GM03348 (cell line): ENCODE measurements at places on chromosomes 11 and 22.

GRCh38 chr22:47154621-47155081 lies 392.2 kb downstream of the TBC1D22A start:
- peak; percentile 77 for DNase-seq

DNA sequence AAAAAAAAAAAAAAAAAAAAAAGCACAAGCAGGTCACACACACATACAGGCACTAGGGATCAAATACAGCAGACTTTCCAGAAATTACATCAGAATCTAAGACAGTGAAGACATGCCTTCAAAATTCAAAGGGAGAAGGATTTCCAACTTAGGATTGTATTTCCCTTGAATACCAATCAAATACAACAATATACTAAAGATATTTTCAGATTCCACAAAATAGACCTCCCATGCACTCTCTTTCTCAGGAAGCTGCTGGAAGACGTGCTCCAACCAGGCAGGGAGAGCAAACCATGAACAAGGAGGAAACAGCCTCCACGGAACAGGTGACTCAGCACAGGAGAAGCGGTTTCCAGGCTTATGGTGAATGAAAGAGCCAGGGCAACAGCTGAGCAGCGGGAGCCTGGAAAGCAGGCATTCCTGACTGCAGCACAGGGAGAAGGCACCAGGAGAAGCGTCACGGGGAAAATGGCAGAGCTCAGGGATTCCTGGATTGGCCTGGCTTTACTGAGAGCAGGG lies 32.0 kb downstream of the TMEM184B start:
- DNase-seq, result peak; percentile 76

DNA sequence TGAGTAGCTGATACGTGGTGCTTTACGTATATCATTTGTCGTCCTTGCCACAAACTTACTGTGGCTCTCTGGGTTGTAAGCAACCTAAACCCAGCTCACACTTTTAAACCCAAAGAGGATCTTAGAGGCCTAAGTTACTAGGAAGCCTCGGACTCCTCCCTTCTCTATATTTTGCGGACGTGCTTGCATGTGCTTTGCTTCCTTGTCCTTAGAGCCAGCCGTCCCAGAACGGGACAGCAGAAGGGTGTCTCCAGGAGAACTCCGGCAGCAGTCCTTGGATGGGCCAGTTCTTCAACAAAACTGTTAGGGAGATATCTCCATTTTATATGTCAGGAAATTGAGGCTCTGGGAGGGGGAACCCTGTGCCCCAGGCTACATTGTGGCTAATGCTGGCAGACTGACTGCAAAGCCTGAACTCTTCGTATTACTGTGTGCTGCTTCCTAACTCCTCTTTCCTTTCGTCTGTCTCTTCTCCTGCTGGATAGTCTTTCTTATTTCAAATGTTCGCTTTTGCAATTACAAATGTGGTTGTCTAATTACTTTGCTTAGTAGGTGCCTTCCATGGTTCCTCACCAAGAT lies 33.8 kb downstream of the TNRC6B start:
- no peak for DNase-seq

- DNase-seq, result no peak
Measured at GRCh38 chr11:116162886-116163230, 609.9 kb downstream of the BUD13 start.

DNA sequence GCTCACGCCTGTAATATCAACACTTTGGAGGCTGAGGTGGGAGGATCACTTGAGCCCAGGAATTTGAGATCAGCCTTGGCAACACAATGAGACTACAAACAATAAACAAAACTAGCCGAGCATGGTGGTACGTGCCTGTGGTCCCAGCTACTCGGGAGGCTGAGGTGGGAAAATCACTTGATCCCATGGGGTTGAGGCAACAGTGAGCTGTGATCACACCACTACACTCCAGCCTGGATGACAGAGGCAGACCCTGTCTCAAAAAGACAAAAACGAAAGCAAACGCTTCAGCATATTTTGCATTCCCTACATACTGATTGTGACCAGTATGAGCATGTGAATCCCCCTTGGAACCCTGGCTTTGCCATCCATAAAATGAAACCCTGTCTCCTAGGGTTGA lies 33.9 kb upstream of the MN1 start:
- DNase-seq, result no peak

GRCh38 chr22:45651931-45652528 lies 19.6 kb upstream of the ATXN10 start:
- no peak for DNase-seq

DNA sequence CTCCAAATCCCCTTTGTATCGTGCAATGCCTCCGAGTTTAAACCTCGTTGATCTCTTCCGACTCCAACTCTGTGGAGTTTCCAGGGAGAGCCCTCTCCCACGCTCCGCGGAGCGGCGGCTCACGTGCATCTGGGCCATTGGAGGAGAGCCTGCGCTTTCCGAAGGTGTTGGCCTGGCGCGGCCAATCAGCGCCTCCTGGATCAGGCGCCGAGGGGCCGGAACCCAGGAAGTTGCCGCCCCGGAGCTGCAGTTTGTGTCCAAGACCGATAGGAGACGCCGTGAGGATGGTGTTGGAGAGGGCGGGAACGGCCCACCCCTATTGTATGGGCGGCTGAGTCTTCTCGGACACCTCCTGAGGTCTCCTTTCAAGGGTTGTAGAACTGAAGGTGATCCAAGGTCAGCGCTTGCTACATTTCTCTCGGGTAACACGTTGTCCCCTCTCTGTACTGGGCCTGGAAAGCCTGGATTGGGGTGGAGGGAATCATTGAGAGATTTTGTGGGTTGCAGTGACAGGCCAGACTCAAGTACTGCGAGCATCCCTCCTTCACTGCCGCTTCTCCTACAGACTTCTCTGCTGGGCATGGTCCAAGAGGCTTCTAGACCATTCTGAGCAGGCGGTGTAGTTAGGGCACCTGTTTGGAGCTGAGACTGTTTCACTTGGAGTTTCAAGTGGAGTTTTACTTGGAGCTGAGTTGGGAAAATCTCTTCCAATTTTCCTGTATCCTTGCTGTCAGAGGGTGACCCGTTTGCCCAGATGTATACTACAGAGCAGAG lies 1.7 kb downstream of the ADAMTS15 start:
- DNase-seq, result peak; percentile 78

- DNase-seq, result no peak
Measured at GRCh38 chr22:43109921-43110443, 568 bp upstream of the BIK start.

GRCh38 chr11:1564535-1565172 lies 7.4 kb downstream of the DUSP8 start:
- DNase-seq, result peak; percentile 90

DNA sequence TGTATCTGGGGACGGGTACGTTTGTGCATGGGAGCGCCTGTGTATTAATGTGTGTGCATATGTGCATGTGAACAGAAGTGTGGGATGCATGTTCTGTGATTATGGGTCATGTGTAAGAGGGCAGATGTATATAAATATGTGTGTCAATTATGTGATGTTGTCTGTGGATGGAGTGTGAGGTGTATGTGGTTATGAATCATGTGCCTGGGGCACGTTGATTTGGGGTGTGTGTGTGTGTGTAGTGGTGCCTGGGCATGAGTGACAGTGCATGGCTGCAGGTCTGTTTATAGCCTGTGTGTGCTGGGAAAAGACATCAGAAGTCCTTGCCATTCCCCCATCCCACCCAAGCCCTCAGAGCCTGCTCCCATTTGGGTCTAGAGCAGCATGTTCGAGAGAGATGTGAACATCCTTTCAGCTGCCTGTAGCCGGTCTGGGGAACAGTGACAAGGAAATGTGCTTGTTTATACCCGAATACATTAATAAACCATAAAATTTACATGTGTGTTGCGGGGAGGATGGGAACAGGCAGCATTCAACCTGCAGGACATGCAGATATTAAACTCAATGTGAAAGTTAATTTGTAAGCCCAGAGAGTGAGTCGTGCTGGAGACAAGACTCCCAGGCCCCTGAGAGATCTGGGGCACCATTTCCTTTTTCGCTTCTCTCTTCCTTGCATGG lies 129.0 kb downstream of the NECTIN1 start:
- no peak for DNase-seq

DNA sequence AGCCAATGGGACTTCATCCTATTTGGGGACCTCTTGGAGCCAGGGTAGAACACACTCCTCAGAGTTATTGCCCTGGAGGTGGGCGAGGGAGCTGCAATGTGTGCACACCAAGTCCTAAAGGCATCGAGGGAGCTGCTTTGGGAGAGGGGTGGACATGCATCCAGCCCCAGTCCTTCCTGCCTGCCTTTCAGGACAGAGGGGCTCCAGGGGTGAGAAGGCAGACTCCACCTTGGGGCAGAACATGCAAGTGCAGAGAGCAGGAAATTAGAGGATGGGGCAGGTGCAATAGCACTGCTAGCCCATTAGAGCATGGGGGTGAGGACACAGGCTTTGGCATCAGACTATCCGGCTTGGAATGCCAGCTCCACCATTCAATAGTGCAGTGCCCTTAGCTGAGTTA lies 288.5 kb downstream of the OPCML start:
- DNase-seq, result no peak

GRCh38 chr11:64916040-64916774 lies 802 bp downstream of the ATG2A start:
- peak; percentile 51 for DNase-seq

DNA sequence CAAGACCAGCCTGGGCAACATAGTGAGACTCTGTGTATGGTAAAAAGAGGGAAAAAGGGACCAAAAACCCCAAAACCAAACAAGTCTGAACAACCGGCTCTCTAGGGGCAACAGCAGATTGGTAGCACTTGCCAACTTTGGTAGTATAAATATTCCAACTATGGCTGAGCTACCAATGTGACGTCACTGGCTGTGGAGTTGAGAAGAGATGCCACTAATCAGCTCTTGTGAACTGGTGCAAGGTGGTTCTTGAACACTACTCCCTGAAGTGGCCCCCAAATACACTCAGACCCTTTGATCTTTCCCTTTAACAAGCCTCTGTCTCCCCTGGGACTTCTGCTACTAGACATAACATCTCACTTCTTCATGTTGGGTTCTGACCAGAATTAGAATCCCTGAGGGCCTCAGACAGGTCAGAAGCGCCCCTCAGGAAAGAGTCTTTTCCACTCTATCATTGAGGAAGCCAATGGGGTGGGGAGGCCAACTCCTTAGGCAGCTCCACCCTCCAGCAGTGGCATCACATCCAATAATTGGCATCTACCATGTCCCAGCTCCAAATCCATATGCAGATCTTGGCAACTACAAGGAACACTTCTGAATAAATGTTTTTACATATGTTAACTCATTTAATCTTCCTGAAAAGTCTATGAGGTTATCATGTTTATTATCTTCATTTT lies 49.2 kb downstream of the RPL27A start:
- no peak for DNase-seq

- no peak for DNase-seq
Measured at GRCh38 chr11:40268551-40268950, 1190.9 kb downstream of the LRRC4C start.

DNA sequence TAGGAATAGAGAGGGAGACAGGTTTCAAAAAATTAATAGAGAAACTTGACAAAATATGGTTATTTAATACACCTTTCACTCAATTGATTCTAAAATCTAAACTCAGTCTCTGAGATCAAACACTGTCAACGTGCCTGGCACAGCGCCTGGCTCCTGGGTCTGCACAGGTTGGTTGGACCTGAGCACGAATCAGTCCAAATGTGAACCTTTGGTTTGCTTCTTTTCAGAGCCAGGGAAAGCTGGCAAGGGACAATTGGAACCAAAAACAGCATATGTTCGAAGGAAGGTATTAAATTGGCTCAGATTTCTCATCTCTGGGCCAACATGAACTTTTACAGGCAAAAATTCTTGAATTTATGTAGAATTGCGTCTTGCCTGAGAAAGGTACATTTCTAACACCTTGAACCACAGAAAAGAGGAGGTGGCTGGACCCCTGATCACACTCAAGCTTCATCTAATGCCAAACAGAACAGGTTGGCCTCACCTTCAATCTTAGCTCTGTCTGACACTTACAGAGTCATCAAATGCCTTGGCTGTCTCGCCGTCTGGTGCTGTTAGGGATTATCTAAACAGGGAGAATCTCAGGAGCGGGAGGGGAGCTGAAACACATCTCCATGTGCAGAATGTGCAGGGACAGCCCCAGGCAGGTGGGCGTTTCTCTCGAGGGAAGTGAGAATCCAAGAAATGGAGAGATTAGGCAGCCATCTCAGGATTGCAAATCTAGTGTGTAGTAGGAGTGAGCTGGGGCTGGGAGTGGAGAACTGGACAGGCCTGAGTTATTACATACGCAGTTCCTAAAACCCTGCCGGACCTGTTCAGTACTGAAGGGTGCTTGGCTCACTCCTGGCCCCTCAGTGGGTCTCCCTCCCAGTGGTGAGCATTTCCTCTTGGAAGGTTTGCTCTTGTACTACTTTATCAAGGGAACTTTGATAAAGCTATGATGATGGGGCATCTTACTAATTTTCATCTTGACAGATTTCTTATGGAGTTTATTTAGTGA lies 442.2 kb upstream of the B3GAT1 start:
- DNase-seq, result no peak

DNA sequence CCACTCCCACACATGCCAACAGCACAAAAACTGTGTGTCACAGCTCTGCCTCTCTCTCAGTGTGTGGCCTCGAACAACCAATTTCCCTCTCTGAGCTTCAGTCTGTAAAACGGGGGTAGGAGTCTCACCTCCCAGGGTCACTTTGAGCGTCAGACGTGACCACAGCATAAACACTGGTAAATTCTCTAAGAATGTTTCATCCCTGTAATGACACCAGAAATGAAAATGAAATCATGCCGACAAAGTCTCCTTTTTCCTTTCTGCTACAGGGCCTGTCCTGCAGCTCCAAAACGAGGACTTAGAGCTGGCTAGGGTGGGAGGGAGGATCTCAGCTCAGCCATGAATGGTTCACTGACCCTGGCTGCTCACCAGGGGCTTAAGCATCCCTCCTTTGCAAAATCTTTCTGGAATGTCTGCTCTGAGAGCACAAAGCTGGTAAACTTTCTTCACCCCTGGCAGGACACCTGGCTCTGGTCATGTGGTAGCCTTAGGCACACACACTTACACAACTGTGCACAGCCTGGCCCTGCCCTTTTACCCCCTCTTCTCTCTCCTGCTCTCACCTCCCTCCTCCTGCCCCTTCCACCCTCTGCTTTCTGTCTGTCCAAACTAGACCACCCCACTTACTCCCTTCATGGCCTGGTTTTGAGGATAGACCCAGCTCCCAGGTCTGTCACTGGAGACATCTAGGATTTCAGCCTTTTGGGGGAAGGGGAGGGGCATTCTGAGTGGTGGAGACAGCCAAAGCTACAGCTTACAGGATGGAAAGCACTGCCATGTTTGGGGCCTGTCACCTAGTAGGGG lies 12.3 kb upstream of the TSKU start:
- DNase-seq, result peak; percentile 67
